ENCODE measurements at places on chromosomes 11 and 22. TPM values are rescaled to one million over a fixed set of nuclear protein-coding genes. Genes with fewer than 3 reads are reported as not detected.

DNA sequence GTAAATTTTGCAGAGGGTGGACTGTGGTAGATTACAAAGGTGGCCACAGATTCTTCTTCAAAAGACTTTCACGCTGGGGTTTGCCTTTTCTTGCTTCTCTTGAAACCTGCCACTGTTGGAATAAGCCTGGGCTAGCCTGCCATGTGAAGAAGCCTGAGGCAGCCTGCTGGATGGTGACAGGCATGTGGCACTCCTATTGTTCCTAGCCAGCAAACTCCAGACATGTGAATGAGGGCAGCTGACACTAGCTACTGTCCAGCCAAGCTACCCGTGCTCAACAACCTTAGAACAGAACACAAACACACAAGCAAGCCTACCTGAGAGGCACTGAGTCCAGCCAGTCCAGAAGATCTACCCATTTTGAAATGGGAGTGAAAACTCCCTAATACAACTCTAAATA is 322.7 kb upstream of the LARGE1 start:
- DNase-seq, result no peak
- no peak overlapping the region for H3K27ac ChIP-seq
- H3K27me3 ChIP-seq, result no peaks in the 10 kb centered on the region
- H3K36me3 ChIP-seq, result no peaks in the 10 kb centered on the region
- no peaks in the 10 kb centered on the region for H3K4me1 ChIP-seq

The ZNF74 gene
- total RNA-seq, result 13.2 TPM

The CFAP300 gene
- total RNA-seq, result 6.4 TPM

The HTR3A gene
- total RNA-seq, result 0.21 TPM

DNA sequence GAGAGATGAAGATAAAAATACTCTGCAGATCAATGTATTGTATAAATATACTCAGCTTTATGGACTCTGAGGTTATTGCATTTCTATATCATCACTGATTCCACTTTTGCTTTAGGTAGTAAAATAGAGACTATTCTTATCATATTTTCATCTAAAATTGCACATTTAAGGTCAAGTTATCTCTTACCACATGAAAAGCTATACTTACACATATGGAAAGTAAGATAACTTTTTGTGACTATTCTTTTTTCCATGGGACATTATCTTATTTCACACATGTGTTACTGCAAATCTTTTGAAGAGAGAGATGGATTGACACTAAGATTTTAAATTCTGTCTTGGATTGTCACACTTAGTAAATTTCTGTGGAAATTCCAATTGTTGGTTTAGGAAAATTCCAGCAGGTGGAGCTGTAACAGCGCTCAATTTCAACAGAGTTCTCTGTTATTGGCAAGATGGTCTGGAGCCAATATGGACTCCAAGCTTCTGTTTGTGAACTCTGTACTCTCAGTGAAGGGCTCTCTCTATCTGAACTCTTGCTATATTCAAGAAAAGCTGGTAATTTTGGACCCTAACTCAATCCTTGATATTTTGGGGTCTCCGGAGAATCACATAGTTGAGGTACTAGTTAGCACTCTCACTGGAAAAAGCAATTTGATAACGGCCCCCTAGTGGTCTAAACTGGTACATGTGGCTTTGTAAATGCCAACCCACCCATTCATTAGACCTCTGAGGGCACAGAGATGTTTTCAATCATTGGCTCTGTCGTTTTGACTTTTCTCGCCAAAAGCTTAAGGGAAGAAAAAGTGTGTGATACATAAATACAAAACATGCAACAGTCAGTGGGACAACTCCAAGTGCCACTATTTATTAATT is 429.7 kb downstream of the ETS1 start:
- DNase-seq, result peak; percentile 81
- H3K27me3 ChIP-seq, result peaks cover 7% of the 10 kb centered on the region
- peak overlapping the region; percentile 24 for H3K4me3 ChIP-seq
- no peaks in the 10 kb centered on the region for H3K4me1 ChIP-seq
- H3K36me3 ChIP-seq, result no peaks in the 10 kb centered on the region

Data from Panc1 (cell line).